ENCODE measurements at places on chromosomes 7 and 10.

DNA sequence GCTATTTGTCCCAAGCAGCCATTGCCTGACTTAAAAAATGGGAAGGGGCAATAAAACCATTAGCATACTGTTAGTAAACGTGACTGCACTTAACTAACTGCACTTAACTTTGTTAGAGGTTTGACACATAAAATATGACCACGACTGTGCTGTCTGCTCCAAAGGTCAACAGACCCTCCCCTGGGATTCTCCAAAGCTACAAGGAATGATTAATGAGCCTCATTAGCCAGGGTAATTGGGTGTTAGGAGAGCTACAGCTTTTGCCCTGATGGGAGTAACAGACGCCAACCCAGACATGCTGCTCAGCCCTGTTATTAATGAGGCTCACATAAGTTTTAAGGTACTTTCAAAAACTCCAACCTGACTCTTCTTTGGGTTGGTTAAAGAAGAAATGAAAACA lies 129.4 kb upstream of the PLPP4 start:
- DNase-seq, result no peak

DNA sequence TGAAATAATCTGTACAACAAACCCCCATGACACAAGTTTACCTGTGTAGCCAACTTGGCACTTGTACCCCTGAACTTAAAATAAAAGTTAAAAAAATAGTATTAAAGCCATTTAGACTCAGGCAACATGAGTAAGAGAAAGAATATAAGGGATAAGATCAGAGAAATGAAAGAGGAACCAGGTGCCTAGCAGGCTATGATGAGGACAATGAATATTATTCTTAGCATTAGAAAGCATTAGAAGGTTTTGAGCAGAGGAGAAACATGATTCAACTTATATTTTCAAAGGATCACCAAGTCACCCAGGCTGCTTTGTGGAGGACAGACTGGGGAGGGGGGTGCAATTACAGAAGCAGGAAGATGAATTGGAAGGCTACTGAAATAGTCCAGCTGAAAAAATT lies 48.1 kb upstream of the TES start:
- DNase-seq, result no peak

DNA sequence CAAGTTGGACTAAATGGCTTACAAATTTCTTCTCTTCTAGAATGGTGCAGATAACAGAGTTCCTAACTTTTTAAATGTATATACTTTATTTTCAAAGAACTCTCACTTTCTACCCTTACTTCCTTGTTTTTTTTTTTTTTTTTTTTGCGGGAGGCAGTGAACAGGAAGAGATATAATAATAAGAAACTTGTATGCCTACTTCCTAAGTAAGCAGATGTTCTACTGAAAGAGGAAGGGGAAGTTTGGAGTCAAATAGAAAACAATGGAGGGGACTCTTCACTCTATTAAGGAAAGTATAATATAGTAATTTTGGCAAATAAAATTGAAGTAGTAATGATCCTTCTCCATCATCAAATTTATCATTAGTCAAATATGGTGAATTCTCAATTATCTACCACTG lies 754.0 kb downstream of the KCNMA1 start:
- no peak for DNase-seq

DNA sequence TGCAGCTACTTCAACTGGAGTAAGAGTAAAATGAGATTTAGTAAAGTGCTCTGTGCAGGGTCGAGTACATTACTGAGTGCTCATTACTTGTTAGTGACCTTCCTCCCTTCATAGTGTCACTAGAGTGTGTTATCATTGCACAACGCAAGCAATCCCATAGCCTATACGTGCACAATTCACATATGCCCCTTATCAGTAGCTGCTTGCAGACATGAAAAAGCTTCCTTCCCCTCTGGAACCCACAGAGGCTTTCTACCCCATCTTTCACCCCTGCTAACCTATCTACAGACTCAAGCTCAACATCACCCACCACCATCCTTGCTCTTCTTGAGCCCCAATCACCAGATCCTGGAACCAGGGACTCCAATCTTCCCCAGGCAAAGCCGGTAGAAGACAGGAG lies 59.3 kb downstream of the C7orf25 start:
- no peak for DNase-seq

- no peak for DNase-seq
These were observed 8.9 kb downstream of the GFRA1 start for GRCh38 chr10:116263870-116264655.

GRCh38 chr10:53597835-53598251 lies 825.3 kb upstream of the MBL2 start:
- DNase-seq, result no peak

DNA sequence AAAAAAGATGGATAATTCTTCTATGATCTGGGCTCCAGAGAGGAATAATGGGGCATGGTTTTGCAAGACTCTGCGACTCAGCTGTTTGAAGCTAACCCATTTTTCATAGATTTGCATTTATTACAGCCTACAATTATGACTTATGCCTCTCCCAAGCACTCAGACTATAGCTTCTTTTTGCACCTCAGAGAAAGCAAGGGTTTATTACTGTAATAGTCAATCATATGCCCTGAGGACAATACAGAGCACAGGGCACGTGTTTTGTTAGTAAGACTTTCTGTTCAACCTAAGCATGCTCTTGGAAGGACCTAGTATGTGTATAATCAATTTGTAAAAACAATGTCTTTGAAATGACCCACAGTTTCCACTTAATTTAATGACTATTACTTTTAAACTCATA lies 221.2 kb downstream of the PARD3 start:
- DNase-seq, result no peak

- peak; percentile 6 for DNase-seq
These were observed 76.1 kb downstream of the BICC1 start for GRCh38 chr10:58588673-58589265.

GRCh38 chr10:112970021-112970420 lies 20.0 kb downstream of the TCF7L2 start:
- no peak for DNase-seq
